ENCODE measurements at places on chromosomes 2 and 18.

- no peak for DNase-seq
These were observed 98.7 kb downstream of the VAPA start for GRCh38 chr18:10012526-10012925.

GRCh38 chr2:44671916-44672315 is 269.6 kb upstream of the SIX3 start:
- no peak for DNase-seq

GRCh38 chr2:98482362-98482761 is 37.7 kb downstream of the INPP4A start:
- no peak for DNase-seq

DNA sequence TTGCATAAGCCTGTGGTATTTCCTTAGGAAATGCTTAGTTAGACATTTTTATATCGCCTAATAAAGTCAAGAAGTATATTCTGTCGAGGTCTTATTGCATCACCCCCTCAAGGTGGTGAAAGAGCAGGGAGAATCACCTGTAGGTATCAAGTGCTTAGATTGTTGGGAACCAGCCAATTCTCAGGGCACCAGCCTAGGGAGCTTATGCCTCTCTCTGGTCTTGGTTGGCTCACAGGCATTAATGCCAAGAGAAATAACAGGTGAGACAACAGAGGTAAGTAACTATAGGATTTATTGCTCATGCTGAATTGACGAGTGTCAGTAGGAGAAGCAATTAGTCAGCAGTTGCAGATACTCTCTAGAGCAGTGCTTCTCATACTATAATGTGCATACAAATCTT is 663.3 kb upstream of the ZNF804A start:
- no peak for DNase-seq

GRCh38 chr2:74458938-74459363 is 713 bp downstream of the WBP1 start:
- DNase-seq = no peak

Measured in activated CD4-positive, alpha-beta T cell treated with anti-CD3 and anti-CD28 coated beads, Interleukin-2, amount 50 U/mL, for 24 hours (primary cell).